DND-41 (cell line): ENCODE measurements at places on chromosomes 6 and 20.

DNA sequence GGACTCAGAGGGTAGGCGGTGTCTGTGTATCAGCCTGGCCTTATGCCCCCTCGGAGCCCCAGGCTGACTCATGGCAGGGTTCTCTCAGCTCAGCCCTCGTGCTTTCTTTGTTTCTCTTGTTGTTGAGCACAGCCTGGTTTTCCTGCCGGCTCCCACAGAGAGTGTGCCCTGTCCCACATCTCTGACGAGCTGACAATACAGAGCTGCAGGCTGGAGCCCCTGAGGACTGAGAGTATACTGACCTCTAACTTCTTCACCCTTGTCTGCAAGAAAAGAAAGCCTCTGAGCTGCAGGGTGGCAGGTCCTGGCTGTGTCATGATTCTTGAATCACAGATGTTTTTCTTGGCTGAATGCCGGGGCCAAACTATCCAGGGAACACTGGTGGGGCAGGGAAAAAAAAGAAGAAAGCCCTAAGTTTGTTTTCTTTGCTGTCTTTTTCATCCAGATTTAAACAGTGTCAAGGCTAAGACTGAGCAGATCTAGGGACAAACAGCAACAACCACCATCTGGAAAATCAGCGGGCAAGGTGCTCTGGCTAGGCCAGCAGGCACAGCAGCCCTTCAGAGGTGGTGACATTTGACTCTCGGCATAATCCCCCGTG is 63.3 kb upstream of the ZNF133 start:
- DNase-seq: no peak

GRCh38 chr20:13288357-13288756 is 67.3 kb downstream of the ISM1 start:
- no peak for DNase-seq

- DNase-seq: peak; percentile 3
Observed at GRCh38 chr6:169792306-169793015, 41.0 kb downstream of the ERMARD start.

- DNase-seq: no peak
Observed at GRCh38 chr6:106103728-106104109, 17.6 kb downstream of the PRDM1 start.

DNA sequence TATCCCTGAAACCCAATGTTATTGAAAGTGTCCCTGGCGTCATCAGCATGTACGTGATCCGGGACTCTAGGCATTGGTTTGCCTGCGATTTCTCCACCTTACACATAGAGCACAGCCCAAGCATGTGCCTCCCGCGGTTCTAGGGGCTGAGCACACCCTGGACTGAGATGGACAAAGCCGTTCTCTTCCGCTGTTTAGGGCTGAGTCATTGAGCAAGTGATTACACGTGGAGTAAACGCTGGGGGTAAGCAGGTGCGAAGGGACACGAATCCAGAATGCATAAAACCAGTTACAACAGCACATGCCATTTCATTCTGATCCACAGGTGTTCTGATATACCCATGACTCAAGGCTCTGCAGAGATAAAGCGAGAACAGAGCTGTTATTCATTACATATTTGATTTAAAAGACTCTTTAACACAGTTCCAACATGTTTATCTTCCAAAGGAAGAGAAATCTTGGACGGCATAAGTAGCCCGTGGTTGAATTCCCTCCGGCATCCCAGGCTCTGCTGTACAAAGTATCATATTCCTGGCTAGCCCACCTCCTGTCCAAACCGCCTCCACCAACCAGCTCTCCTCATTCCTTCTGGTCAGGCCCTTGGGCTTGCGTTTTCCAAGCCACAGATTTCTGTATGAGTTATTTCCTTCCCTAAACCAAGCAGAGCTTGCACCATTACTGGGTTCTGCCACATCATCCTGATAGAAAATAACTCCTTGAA is 36.1 kb upstream of the THBS2 start:
- no peak for DNase-seq

GRCh38 chr20:31682927-31683326 is 39.7 kb downstream of the BCL2L1 start:
- DNase-seq: peak; percentile 51

DNA sequence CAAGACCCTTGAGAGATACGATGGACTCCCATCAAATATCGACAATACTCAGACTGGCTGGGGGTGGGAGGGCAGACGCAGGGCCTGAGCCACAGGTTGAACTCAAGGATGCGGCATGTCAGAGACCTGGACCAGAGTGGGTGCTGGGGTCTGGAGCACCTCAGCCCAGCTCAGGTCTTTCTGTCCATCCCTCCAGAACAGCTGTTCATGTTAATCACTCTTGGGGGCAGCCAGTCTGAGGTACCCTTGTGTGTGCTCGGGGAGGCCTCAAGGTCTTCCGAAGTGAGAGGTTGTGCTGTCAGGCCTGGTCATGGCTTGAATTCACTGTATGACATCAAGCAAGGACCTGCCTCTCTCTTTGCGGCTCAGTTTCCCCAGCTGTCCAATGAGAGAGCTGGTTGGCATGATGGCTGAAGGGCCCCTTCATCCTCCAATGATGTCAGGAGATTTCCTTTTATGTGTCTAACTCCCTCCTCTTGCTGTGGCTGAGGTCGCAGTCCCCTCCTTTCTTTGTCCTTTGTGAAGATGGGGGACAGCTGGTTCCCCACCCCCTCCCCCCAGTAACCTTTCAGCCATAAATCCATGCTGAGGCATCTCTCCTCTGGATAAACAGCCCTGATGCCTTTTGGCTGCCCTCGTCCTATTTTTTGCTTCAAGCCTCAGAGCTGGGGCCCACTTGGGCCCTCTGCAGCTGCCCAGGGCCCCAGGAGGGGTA is 15.3 kb downstream of the MYH7B start:
- no peak for DNase-seq

- DNase-seq: no peak
Observed at GRCh38 chr6:150698391-150698790, 98.7 kb downstream of the PLEKHG1 start.

- no peak for DNase-seq
Observed at GRCh38 chr20:41877911-41878310, 259.7 kb upstream of the CHD6 start.

GRCh38 chr20:55160037-55160436 is 684.6 kb downstream of the DOK5 start:
- no peak for DNase-seq

DNA sequence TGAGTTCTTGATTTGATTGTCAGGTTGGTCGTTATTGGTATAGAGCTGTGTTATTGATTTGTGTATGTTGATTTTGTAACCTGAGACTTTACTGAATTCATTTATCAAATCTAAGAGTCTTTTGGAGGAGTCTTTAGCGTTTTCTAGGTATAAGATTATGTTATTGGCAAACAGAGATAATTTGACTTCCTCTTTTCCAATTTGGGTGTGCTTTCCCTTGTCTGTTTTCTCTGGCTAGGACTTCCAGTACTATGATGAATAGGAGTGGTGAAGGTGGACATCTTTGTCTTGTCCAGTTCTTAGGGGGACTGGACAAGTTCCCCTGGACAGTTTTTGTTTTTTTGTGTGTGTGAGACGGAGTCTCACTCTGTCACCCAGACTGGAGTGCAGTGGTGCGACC is 17.4 kb downstream of the HLA-DOA start:
- no peak for DNase-seq

DNA sequence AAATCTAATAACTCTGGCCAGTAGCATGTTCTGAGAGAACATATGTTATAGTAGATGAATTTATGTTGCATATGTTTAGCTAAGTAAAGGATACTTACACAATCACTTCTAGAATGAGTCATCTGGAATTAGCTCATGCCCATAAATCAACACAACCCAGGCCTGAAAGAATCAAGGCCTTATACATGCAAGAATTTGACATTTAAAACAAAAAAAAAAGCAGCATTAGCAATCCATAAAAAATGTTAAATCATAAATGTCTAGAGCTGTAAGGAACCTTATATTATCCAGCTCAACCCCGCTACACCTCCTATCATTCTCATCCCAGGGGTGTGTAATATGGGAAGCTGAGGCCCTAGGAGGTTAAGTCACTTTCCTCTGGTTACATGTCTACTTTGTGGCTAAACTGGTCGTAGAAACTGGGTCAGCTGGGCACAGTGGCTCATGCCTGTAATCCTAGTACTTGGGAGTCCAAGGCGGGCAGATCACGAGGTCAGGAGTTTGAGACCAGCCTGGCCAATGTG is 105.2 kb upstream of the CARMIL1 start:
- DNase-seq: no peak

DNA sequence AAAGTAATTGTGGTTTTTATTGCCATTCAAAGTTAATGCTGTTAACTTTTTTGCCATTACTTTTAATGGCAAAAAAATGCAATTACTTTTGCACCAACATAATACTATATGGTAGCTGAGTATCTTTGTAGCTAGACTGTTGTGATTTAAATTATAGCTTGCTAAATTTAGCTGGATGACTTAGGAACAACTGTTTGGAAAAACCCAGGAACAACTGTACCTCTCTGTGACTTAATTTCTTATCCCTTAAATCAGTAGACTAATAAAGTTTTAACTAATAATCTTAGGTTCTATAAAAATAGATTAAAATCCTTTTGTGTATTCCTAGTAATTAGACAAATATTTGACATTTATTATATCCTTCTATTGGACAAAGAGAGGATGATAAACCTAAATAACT is 268.2 kb downstream of the TENT5A start:
- DNase-seq: no peak
